Stimulated activated CD8-positive, alpha-beta memory T cell treated with anti-CD3 and anti-CD28 coated beads, Interleukin-7, amount 100 ng/mL, for 1 hour (primary cell): ENCODE measurements at places on chromosomes 2 and 18.

DNA sequence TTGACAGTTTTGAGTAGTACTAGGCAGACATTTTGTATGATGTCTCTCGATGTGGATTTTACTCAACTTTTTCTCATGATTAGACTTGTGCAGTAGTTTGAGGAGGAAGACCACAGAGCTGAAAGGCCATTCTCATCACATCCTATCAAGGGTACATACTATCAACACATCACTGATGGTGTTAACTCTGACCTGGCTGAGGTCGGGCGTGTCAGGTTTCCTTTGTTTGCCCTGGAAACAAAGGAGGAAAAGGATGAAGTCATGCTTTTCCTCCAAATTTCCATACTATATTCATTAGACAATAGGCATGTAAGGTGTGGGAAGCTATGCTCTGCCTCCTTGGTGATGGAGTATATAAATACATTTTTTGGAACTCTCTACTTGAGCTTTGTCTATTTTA lies 211.1 kb downstream of the DSEL start:
- DNase-seq, result no peak

GRCh38 chr2:184174493-184175104 lies 423.7 kb upstream of the ZNF804A start:
- DNase-seq, result no peak

DNA sequence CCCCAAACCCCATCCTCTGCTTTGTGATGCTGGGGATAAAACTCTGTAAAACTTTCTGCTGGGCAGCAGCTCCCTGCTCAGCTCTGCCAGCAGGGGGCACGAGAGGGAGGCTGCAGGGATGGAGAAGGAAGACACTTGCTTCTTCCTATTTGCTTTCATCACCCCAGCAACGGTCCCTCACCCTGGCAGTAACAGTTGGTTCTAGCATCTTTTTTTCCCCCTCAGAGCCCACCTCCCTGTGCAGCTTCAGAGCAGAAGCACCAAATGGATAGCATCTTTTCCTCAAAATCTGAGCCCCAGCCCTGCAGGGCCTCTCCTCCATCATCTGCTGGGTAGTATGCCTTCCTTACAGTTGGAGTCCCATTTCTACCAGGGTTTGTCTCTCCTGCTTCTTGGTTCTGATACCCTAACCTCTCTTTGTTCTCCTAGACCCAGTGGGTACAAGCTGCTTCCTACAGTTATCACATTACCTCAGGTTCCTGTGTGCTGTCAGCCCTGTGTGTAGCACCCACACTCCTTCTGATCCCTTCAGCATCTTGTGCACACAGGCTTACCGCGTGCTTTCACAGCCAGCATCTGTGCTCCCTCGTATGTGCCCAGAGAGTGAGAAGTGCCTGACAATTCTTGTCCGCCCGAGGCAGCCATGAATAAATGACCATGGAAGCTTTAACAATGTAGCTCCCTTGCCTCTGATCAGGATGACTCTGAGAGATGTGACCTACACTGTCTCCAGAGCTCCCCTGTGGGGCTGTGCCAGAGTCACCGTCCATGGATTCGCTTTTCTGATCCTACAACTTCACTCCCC lies 14.5 kb downstream of the CKAP2L start:
- peak; percentile 40 for DNase-seq

- DNase-seq, result no peak
Measured at GRCh38 chr2:42781181-42781580, 11.2 kb downstream of the HAAO start.

- DNase-seq, result no peak
Measured at GRCh38 chr18:390741-391478, 109.6 kb downstream of the COLEC12 start.

DNA sequence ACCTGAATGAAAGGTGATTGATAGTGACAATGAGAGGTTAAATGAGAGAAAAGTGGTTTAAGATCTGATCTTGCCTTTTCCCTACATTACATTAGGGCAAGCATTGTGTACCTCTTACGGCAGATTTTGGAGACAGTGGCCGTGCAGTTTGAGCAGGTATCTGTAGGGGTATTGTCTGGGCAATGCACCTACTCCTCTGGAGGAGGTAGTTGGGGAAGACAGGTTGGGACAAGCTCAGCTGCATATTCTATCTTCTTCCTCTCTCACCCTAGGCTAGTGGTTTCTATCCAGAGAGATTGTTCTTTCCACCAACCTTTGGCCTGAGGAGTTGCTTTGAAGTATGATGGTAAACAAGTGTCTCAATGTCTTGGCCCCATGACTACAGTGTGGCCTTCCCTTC lies 323.2 kb downstream of the CYP26B1 start:
- no peak for DNase-seq

- no peak for DNase-seq
Measured at GRCh38 chr18:25171334-25171733, 180.6 kb downstream of the ZNF521 start.

DNA sequence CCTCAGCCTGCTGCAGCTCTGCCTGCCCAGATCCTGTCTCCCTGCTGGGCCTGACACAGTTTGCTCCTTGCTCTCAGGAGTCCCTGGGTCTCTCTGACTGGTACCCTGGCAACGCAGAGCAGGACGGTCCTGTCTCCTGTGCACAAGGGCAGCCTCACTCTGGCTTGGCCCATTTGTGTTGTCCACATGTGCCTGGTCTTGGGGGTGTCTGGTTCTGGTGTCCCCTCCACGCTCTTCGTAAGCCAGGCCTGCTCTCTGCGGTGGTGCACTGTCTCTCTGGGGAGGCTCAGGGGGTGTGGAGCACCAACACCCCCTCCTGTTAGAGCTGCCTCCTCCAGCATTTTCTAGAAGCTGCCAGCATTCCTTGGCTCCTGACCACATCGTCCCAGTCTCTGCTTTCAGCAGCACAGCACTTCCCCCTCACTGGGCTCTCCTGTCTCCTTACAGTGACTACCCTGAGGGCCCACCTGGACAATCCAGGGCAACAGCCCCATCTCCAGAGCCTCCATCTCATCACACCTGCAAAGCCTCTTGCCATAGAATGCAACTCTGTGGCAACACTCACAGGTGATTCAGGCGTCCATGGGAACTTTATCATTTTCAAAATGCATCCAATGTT lies 235.6 kb upstream of the HS6ST1 start:
- no peak for DNase-seq

GRCh38 chr2:134782107-134782506 lies 56.3 kb upstream of the ACMSD start:
- no peak for DNase-seq

GRCh38 chr18:42275949-42276730 lies 321.1 kb downstream of the PIK3C3 start:
- DNase-seq, result no peak

GRCh38 chr2:116733699-116734098 lies 1080.8 kb upstream of the DDX18 start:
- DNase-seq, result no peak

GRCh38 chr2:23029951-23030350 lies 355.0 kb upstream of the KLHL29 start:
- no peak for DNase-seq

DNA sequence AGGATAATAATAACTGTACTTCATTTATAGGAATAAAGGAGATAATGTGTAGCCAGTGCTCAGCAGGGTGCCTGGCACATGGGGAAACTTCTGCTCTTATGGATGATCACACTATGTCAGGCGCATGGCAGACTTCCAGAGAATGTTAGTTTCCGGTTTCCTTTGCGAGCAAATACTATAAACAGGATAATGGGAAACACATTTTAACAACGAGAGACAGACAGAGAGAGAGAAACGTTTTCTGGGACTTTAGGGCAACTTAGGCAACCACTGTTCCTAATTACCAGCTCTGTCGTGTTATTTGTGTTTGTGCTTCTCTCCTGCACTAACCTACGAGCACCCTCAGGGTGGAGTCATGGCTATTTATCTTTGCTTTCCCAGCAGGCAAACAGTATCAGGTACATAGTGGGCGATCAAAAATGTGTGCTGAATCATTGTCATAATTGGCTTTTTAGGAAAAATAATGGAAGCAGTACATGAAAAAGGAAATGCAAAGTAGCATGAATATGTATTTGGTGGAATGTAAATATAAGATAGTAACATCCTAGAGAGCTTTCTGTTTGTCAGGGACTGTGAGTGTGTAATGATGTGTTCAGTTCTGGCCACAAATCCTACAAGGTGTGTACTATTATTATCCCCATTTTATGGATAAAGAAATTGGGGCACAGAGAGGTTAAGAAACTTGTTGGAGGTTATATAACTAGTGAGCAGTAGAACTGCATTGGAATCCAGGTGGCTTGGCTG lies 36.8 kb upstream of the IGFBP2 start:
- no peak for DNase-seq

DNA sequence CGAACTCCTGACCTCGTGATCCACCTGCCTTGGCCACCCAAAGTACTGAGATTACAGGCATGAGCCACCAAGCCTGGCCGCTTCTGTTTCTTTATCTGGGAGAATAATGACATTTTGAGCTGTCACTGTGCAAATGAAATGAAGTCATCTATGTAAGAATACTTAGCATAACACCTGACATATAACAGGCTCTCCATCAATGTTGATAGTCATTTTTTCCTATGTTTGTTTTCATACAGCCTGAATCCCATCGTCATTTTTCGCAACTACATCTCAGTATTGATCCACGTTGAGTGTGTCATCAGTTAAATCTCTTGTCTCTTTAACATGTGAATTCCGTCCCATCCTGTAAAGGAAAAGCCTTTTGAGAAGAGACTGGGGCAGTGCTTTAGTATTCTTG lies 6.4 kb upstream of the CAPN14 start:
- no peak for DNase-seq

DNA sequence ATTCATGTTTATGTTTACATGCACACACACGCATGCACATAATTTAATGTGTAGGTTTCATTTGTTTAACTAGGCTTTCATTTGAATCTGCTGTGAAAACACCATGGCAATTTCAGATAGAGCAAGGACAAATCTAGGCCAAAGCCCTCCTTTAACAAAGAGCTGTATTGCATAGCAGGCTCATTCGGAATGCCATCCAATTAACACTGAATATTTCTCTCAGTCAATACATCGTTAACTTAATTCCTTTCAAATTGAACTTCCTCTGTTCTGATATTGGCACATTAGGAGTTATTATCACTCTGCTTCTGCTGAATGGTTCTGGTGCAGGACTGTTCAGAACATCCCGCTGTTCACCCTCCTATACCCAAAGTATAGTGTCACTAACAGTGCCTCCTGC lies 435.1 kb upstream of the CDH20 start:
- DNase-seq, result no peak

GRCh38 chr2:100425573-100426383 lies 8.3 kb upstream of the CHST10 start:
- DNase-seq, result no peak

DNA sequence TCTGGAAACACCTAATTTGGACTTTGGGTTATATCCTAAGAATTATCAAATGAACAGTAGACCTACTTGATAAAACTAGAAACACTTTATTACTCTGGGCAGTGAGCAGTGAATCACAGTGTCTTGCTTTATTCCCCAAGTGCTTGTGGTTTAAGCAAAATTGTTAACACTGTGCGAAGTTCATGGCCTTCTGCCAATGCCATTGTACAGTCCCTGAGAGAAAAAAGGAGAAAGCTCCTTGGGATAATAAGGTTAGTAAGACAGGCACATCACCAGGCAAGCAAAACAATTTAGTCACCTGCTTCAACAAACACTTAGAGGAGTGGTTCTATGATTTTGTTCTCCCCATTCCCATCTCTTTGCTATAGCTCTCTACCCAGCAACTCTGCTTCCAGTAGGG lies 39.8 kb downstream of the ADCYAP1 start:
- DNase-seq, result no peak

DNA sequence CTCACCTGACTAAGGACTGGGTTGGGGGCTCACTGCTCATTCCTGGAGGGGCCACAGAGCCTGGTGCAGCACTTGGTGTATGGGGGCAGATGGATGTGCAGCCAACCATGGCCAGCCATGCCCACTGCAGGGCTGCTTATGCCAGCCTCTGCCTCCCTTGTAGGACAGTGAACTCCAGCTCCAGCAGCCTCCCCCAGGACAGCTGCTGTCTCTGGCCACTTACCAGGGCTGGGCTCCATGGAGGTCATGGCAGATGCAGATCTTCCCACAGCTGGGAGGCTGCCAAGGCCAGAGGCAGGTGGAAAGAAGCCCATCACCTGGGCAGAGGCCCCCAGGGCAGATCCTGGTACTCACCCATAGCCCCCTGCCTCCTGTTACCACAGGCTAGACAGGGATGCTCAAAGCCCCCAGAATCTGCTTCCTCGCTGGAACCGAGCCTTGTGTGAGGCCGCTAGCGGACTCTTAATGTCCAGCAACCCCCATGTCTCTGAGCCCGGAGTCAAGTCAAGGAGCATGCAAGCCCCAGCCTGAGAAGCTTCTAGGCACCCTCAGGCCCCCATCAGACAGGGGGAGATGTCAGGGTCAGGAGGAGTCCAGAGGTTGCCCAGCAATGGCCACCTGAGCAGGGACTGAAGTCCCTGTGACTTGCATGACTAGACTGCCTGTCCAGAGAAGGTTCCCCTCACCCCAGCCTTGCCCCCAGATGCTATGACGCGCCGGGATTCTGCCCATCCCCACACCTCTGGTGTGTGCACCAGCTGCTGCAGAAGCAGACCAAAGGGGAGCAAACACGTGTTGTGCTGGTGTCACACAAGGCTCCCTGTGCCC lies 123.6 kb downstream of the TWIST2 start:
- no peak for DNase-seq

DNA sequence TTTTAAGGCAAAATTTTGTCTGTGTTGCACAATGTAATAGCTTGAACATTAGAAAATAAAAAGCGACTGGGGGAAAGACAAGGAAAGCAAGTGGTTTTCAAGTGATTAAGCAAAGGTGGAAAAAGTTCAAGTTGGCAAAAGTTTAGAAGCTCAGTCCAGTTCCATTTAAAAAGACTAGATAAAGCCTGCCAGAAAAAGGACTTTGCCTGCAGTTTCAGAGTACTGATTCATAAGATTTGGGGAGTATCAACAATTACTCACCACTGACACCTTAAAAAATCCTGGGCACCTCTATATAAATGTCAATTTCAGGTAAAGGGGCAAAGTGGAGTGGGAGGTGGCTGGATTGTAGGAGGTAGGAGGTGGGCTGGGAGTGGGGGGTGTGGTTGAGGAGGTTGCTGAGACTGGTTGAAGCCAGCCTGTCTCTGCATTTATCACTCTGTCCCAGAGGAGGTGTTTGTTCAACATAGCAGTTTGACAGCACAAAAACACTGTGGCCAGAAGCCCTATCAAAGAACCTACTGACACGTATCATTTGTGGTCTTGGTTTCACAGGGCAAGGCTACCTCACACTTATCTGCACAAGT lies 14.6 kb downstream of the ZEB2 start:
- no peak for DNase-seq

- no peak for DNase-seq
Measured at GRCh38 chr2:145548479-145548878, 1028.6 kb upstream of the ZEB2 start.
